ENCODE measurements at places on chromosomes 7 and 10. TPM values are rescaled to one million over a fixed set of nuclear protein-coding genes. Genes with fewer than 3 reads are reported as not detected.

PILRA gene
- polyA plus RNA-seq: 12.6 TPM

MYL7 gene
- polyA plus RNA-seq: 1.4 TPM

HMX2 gene
- polyA plus RNA-seq: 0.75 TPM

ENKUR gene
- 4.1 TPM for polyA plus RNA-seq

GIMAP4 gene
- 26.3 TPM for polyA plus RNA-seq

FAM25C gene
- polyA plus RNA-seq: not detected

DNA sequence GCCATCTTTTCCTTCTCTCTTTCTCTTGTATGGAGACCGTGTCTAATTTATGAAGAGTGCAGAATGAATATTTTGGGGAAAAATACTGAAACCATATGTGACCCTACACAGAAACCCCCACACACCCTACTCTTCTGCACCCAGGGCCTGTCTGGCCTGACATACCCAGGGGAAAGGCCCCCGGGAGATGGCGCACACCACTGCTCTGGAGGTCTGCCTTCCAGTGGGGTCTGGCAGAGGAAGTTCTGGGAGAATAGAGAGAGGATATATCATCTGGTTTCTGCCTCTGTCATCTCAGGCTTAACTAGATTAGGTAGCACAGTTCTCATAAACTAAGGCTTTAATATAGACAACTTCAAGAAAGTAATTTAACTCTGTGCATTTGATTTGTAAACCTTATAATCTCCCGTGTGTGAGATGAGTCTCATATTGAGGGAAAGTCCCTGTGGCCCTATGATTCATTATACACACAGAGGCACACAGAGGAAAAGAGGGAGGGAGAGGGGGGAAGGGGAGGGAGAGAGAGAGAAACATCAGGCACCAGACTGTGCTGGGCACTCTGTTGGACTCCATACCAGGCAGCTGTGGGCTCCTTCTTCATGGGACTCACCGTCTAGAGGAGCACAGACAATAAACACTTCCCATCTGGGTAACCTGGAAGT is 123.3 kb downstream of the AOAH start:
- DNase-seq: no peak

- DNase-seq: no peak
These were observed 70.7 kb downstream of the PRKAG2 start for GRCh38 chr7:151806204-151806603.

DNA sequence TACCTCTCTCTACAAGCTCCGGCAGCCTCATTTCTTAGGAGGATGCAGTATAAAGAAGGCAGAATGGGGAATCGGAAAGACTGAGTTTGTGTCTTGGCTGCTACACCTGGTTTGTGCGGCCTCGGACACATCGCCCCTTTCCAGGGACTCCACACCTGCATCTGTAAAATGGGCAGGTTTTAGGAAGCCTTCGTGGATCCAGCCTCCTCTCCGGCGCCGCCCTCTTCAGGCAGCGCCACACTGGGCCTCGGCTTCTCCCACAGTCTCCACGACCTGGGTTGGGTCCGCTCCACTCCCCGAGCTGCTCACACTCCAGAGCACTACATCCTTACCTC is 341 bp downstream of the GOT1 start:
- DNase-seq: no peak

- no peak for DNase-seq
These were observed 6.1 kb downstream of the ZNF853 start for GRCh38 chr7:6621195-6622133.

GRCh38 chr7:146539836-146540235 is 423.2 kb downstream of the CNTNAP2 start:
- DNase-seq: peak; percentile 35

DNA sequence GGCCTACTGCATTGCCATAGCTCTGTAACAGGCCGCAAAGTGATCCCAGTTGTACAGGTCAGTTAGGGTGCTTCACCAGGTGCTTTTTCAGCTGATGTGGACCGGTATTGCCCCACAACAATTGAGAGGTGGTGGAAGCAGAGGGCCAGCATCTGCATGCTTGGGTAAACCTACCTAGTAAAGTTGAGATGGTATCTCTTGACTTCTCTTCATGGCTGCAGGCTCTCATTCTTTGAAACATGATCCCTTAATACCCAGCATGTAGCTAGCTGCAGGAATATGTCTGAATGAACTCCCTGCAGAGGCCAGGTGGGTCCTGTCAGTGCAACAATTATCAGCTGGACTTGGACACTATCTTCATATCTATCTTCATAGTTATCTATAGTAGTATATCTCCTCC is 60.7 kb upstream of the CCDC6 start:
- DNase-seq: no peak

GRCh38 chr10:102627291-102627735 is 17.0 kb upstream of the TRIM8 start:
- no peak for DNase-seq

DNA sequence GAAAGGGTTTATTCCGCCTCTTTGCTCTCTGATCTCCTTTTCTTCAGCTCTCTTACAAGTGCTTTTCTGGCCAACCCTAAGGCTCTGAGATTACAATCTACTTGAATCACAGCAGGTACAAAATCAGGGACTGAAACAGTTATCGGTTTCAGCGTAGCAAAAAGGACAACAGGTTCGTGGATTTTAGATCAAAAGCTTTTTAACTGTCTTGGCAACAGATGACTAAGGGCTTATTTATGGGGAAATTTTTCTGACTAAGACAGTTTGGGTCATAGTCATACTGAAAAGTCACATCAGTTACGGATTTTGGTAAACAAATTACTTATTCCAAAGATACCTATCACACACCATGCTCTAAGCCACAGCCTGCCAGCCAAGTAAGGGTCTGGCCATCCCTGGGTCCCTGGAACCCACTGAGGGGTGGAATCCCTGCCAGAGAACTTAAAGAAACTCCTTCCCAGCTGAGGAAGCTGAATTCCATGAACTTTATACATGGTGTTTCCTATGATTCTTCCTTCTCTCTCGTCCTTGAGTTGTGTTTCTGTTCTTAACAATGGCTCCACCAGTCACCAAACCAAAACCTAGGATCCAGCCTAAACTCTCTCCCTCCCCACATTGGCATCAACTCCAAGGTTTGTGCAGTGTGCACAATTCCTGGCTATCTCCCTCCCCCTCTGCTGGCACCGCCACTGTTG is 169.3 kb downstream of the FAM107B start:
- no peak for DNase-seq

DNA sequence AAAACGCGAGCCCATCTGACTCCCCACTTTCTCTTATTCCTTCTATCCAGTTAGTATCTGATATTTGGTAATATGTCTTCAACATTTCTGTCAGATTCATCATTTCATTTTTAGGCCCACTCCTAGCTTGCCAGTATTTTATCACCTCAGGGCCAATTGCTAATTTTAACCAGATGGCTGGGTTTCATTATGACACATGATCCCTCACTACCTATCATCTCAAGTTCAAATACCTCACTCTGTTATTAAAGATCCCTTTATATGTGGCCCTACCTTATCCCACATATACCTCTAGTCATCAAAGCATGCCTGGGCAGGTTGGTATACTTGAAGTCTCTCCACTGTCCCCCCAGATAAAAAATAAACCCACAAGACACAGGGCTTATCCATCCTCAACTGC is 104.9 kb downstream of the RNLS start:
- no peak for DNase-seq

GRCh38 chr7:41699516-41699915 is 3.4 kb downstream of the INHBA start:
- no peak for DNase-seq

DNA sequence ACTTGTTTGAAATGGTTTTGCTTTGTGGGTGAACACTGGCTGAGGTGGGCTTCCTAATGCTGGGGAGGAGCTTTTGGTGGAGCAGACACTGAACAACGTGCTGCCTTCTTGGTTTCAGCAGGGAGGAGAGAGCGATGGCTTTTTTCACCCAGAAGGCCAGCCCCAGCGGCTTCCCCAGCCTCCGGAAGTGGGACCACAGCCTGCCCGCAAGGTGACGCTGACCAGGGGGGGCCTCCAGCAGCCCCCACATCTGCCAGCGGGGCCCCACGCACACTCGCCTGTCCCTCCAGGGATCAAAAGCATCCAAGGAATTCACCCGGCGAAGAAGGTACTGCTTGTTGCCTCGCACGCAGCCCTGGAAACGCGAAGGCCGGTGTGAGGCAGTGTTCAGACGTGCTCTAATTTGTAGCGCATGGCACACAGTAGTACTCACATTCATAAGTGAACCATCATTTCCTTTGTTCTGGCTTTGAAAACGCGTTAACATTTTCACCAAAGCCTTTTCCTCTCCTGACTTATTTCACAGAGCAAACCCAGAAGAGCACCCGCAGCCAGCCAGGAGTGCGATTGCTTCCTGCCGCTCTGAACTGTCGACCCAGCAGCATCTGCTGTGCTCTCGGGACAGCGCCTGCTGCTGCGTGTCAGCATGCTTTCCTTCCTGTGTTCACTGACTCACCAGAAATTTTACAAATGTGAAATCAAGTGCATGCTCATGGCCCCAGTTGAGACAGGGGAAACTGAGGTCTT is 48.4 kb downstream of the SHH start:
- DNase-seq: no peak

- no peak for DNase-seq
These were observed 43.4 kb downstream of the TMEM130 start for GRCh38 chr7:98826387-98826786.

DNA sequence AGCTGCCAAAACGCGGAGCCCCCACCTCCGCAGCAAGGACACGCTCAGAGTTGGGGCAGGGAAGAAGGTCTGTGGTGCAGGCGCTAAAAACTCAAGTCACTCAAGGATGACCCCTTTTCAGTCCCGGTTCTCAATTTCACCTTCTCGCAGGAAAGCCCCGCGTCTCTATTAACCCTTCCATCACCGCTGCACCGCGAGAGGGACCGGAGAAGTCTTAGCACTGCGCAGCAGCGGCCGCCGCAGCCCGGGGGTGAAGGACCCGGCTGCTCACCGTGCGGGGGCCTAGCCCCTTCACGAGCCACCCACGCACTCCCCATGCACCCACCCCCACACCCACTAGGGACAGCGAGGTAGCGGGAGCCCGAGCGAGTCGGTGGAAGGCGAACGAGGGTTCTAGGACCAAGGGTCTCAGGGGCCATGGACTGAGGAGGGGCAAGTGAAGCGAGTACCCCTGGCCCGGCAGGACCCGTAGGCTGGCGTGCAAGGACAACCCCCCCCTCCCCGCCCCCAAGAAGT is 162.9 kb downstream of the SH3PXD2A start:
- no peak for DNase-seq

- DNase-seq: peak; percentile 34
These were observed 33.3 kb downstream of the PKD1L1 start for GRCh38 chr7:47914717-47915615.

DNA sequence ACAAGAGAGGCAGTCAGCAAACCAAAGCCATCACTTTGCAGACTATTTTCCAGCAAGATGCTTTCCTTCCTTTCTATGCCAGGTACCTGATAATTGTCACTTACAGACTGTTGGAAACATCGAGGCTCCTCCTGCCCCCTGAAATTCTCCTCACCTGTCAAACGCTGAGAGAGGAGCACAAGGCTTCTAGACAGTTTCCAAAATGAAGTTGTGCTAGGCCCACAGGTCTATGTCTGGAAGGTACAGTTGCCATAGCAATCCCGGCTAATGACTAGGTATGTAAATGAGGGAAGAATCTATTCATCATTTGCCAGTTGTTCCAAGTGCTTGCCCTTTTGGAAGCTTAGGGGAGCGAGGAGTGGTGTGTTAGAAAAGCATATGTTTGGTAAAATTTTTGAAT is 334.4 kb downstream of the CALN1 start:
- no peak for DNase-seq

Measured in left kidney (tissue), 8 donors.